Activated CD4-positive, alpha-beta T cell treated with anti-CD3 and anti-CD28 coated beads, Interleukin-2, amount 10 ng/mL, durations not matched to agents 24 days and 14 days (primary cell): ENCODE measurements at places on chromosomes 3 and 15.
A peak's percentile ranks its signal among the peaks of the same experiment; 100 is the strongest.

- no peak for DNase-seq
These were observed 237.7 kb upstream of the AZI2 start for GRCh38 chr3:28586325-28586724.

DNA sequence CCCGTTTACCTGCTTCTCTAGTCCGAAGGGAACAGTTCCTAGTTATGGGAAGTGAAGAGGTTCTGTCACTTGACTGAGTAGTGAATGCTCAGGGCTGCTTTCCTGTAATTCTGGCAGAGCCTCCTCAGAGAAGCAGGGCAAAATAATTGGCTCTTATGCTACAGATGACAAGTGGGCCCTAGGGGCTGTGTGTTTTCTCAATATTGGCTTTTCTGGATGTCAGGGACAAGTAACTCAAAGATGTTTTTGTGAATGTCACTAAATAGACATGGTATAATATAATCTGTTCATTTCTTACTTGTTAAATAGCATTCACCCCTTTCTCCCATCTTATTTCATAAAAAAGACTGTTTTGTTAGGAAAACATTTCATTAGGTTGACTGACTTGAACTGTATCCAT lies 40.1 kb downstream of the SGO1 start:
- no peak for DNase-seq

- no peak for DNase-seq
These were observed 35.4 kb upstream of the RAB6B start for GRCh38 chr3:133931084-133931483.

DNA sequence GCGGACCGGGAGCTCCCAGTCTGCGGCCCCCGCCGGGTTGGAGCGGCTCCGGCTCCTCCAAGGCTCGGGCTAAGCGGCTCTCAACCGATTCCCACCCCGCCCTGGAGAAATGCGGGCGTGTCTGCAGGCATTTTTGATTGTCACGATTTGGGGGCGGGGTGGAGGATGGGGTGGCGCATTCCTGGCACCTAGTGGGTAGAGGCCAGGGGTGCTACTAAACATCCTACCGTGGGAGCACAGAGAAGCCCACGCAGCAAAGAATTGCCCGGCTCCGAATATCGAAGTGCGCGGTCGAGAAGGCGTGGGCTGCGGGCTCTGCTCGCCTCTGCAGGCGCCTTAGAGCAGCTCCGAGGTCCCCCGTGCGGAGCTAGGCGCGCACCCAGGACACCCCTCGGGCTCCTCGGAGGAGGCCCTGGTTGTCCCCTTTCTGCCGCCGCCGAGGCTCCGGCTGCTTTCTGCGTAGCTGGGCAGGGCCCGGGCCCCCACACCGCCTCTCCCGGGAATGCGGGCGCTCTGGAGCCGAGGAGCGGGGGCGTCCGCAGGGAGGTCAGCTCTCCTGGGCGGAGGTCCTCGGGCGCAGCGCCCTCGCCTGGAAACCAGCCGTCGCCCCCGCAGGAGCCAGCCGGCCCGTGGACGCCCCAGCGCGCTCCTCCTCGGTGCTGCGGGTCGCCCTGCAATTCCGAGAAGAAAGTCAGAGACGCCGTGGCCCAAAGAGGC lies 16.5 kb upstream of the LAMP3 start:
- DNase-seq = peak; percentile 79

GRCh38 chr3:130506031-130506430 lies 10.9 kb upstream of the COL6A6 start:
- no peak for DNase-seq

DNA sequence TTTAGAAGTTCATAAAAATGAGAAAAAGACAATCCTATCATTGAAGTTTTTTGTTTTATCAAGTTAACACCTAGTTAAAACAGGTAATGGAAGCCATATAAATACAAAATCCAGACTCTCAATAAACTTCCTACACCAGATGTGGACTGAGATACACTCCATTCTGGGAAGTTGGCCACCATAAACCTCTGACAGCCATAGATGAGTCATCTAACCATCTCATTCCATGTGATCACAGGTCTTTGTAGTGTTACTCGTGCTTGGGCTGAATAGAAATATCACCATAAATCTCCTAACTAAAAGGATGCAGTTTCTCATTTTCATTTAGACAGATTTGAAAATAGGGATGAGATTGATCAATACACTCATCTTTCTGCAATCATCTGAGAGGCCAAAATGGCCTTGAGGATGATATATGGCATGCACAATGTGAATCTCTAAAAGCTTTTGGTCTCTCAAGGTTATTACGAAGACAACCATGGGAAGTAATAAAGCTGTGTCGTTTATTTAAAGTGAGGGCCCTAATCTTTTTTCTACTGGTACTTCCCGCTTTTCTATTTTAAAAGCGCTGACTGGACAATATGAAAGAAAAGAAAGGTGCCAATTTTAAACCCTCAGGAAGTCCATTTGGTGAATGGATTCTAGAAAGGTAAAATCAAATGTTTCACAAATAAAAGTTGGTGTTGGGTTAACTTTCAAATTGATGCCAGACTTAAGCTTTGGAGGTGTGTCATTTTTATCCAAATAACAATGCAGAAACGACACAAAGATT lies 155.5 kb downstream of the POLR2M start:
- DNase-seq = no peak

- peak; percentile 40 for DNase-seq
These were observed 49.4 kb upstream of the ACVR2B start for GRCh38 chr3:38404286-38404685.

- no peak for DNase-seq
These were observed 33.3 kb downstream of the KPNA1 start for GRCh38 chr3:122481390-122481789.

GRCh38 chr15:89130201-89130600 lies 41.9 kb downstream of the ABHD2 start:
- DNase-seq = no peak

DNA sequence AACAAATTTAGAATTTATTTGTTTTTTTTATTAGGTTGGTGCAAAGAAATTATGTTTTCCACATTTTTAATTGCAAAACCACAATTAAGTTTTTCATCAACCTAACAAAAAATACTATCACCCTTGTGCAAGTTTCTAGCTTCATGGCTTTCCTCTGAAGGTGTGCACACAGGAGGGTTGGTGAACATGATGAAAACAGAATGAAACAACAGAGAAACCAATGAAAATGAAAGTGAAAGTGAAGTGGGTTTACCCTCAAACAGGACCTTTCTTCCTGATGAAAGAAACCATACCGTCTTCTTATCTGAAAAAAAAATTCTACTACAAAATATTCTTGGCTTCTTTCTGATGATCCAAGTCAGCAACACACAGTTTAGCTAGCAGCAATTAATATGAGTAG lies 71.9 kb upstream of the FEZF2 start:
- DNase-seq = peak; percentile 61

- DNase-seq = no peak
These were observed 198.5 kb upstream of the RARB start for GRCh38 chr3:25229586-25229985.

GRCh38 chr3:185283374-185283935 lies 29.6 kb upstream of the EHHADH start:
- DNase-seq = no peak

DNA sequence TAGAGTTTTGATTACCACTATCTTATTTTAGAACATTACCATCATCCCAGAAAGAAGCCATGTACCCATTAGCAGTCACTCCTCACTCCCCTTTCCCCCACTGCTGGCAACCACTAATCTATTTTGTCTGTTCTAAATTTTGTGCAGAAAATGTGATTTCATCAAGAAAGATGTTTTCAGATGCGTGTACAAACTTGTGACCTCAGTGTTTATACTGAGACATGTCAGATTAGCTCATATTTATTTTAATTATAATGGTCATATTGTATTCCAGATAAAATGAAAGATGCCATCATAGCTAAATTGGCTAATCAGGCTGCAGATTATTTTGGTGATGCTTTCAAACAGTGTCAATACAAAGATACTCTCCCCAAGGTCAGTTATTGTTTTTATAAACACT lies 27.8 kb downstream of the PDCD6IP start:
- DNase-seq = no peak

GRCh38 chr3:198097048-198097447 lies 137.0 kb downstream of the LMLN start:
- DNase-seq = no peak

- DNase-seq = no peak
These were observed 98.3 kb downstream of the ABHD5 start for GRCh38 chr3:43789028-43789427.

DNA sequence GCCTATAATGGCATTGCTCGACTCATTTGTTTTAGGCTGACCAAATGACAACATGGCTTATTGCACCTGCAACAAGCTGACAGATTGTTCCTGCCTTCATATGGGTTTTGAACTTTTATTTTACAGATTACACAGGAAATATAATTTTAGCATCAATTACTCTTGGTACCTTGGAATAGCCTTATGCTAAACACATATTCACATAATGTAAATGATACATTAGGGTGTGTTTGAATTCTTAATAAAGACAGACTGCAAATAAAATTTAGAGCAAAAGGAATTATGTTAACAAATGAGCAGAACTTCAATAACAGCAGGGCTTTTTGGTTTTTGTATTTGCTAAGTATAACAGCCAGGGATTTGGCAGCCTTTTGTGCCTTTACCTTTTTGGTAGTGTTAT lies 51.9 kb upstream of the TMC3 start:
- no peak for DNase-seq

DNA sequence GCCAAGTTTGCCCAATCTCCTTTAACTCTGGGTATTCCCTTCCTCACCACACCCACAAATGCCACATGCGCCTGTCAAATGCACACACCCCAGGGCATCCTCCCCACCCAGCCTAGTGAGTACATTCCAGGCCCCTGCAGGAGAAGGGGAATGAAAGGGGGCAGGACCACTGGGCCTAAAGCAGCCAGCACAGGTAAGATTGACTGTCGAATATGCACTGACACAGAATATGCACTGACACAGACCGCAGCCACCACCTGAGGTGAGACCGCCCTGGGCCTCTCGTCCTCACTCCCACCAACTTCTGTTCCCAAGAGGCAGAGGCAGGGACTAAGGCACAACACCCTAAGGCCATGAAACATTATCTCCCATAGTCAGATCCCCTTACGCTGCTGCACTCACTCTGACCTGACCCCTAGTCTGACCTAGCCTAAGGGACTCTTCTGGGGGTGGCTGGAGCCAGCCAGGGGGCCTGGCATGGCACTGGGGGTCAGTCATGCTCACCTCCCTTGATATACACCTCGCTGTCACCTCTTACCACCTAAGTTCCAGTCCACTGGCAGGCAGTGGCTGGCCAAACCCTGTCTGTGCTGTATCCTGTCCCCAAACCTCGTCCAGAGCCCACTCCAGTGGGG lies 10.8 kb downstream of the AP3B2 start:
- DNase-seq = no peak

DNA sequence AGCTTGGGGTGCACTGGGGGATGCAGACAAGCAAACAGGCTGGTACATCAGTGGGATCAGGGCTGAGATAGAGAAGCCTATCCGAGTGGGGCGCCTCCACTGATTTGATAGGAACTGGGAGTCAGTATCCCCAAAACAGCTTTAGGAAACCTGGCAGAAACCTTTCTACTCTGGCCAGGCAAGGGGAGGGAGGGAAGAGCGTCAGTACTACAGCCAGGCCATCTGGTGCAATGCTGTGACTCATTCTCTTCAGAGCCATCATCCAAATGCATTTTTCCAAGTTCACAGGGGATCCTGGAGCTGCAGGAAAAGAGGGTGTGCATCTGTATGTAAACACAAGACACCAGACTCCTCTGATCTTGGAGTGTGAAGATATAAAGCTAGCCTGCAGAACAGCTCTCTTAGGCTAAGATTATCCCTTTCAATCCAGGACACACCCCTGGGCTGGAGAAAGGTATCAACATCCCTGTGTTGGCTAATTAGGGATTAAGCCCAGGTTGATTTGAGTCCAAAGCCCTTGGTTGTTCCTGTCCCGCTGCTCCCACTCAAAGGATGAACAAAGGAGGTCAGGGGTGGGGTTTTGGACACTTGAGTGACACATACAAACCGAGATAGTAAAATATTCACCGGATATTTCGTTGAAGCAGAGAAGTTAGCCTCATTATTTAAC lies 9.3 kb downstream of the GALNT15 start:
- DNase-seq = no peak

DNA sequence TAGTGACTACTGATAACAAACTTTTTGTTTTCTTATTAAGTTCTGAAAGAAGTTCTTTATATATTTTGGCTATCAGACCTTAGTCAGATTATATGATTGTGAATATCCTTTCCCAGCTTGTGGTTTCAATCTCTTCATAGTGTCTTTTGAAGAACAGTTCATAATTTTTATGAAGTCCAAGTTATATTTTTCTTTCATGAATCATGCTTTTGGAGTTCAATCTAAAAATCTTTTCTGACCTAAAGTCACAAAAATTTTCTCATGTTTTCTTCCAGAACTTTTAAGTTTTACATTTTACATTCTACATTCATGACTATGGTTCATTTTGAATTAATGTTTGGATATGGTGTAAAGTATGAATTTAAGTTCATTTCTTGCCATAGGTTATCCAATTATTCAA lies 34.2 kb upstream of the OCA2 start:
- DNase-seq = no peak

DNA sequence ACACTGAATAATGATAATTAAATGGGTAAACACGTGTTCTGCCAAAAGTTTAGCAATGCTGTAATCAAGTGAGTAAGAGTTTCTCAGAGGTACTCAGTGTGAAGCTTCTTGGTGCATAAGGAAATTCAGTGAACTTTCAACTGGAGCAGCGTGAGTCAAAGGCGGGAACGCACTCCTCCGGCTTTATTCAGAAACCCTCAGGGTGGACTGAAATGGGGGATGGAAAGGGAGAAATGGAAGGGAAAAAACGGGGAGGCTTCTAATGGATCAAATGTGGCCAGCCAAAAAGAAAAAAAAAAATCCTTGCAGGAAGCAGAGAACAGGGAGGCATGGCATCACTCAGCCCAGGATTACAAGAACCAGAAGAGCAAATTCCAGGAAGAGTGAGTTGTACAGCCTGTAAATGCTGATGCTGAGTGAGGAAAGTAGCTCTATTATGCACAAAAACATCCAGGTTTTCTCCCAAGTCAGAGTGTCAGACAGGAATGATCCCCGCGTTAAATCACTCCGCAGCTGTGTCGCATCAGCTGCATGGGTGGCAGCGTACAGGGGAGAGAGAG lies 85.3 kb downstream of the ASB7 start:
- no peak for DNase-seq

- peak; percentile 67 for DNase-seq
These were observed 96.6 kb upstream of the LIMD1 start for GRCh38 chr3:45497963-45498362.

GRCh38 chr3:63654931-63655330 lies 2.5 kb downstream of the SNTN start:
- no peak for DNase-seq

DNA sequence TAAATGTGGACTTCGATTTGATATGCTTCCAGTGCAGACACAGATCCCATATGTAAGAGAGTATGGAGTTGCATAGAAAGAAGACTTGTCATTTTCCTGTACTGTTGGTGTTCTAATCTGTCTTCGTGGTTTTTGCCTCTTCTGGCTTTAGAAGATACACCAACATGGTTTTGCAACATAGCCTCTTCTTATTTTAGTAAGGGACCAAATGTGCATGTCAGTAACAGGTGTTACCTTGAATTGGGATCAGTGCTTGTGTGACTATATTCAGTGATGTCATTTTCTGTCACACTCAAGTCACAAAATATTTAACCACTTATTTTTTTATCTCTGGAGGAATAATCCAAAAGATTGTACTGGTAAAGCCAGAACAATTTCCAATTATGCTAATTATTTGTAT lies 140.4 kb downstream of the SNRPN start:
- no peak for DNase-seq
